ENCODE measurements at places on chromosomes 7 and 10.
A peak's percentile ranks its signal among the peaks of the same experiment; 100 is the strongest.

DNA sequence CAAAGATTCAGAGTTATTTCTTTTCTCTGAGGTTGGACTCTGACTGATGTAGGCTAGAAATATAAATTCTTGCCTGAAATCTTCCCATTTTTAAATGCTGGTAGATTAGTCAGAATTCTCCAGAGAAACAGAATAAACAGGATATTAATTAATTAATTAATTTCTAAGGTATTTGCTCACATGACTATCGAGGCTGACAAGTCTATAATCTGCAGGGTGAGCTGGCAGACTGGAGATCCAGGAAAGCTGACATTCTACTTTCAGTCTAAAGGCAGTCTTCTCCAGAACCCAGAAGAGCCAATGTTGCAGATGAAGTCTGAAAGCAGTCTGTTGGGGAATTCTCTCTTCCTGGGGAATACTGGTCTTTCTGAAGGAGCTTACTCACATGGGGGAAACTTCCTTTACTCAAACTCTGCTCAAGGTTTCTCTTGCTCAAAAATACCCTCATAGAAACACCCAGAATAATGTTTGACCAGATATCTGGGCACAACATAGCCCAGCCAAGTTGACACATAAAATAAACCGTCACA, 189.7 kb downstream of the KIF20B start:
- DNase-seq = no peak

GRCh38 chr7:25456467-25457171, 228.3 kb upstream of the NPVF start:
- peak; percentile 76 for DNase-seq

DNA sequence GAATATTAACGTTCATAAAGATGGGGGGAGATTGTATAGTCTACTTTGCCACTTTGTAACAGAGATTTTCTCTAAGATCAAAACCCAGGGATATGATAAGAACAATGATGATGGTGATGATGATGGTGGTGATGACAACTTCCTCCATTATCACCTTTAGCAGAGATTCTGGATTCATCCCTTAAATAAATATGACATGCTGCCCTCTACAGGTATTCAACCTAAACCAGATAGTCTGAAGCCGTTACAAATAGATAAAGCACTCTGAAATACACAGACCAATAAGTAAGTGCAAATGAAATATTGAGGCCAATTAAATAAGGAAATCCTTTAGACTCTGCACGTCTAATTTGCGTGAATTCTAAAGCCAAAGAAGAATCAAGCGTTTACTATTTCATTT, 211.5 kb downstream of the CREB5 start:
- DNase-seq = no peak

- peak; percentile 63 for DNase-seq
Measured at GRCh38 chr10:23314835-23315239, 29.8 kb downstream of the C10orf67 start.

GRCh38 chr10:101182936-101183335, 46.3 kb downstream of the LBX1 start:
- DNase-seq = no peak

DNA sequence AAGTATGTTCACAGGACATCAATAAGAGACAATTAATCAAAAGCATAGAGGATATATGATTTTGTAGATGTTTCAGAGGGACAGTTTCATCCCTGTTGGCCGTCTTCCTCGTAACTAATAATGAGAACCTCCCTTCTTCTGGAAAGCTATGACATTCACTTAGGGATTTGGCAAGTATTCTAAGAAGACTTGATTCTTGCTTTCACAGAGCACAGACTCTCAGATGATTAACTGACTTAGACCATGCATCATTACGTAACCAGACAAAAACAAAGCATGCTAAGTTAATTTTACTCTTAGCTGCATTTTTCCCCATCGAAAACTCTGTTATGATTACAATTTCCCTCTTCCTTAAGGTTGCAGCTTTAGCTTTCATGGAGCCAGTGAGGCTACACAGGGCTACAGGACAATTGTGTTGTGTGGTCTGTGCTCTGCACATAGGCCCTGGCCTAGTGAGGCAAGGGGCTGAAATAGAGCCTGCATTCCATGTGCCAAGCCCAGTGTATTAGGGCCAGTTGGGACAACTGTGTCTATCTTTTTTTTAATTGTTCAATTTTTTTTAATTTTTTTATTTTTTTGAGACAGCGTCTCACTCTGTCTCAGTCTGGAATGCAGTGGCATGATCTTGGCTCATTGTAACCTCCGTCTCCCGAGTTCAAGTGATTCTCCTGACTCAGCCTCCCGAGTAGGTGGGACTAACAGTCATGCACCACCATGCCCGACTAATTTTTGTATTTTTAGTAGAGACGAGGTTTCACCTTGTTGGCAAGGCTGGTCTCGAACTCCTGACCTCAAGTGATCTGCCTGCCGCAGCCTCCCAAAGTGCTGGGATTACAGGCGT, 105.3 kb downstream of the PLXDC2 start:
- DNase-seq = no peak

DNA sequence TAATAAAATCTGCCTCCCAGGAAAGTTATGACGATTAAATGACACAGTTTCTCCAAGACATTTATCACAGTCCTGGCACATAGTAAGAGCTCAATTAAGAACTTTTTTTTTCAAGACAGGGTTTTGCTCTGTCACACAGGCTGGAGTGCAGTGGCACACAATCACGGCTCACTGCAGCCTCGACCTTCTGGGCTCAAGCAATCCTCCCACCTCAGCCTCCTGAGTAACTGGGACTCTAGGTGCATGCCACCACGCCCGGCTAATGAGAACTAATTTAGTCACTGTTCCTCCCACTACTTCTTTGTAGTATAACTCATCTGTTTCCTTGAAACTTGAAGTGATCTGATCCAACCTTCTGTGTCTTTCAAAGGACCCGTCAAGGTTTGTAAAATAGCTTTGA, 42.2 kb upstream of the MXI1 start:
- no peak for DNase-seq

DNA sequence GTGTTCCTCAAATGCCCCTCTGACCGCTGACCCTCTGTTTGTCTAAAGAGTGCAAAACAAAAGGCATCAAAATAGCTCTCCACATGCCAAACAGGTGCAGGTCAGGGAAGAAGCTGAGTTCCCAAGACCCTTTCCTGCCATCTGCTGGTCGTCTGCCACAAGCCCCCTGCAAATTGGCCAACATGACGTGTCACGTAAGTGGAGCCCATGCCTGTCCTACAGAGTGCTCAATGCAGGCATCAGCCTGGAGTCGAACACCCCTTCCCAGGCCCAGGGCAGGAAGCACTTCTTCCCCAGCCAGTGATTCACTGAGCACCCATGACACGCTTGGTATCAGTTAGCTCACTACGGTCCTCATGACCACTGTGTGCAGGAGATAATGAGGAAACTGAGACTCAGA, 14.1 kb downstream of the TMEM72 start:
- DNase-seq = no peak

- DNase-seq = no peak
Measured at GRCh38 chr7:42359946-42360345, 122.9 kb upstream of the GLI3 start.

DNA sequence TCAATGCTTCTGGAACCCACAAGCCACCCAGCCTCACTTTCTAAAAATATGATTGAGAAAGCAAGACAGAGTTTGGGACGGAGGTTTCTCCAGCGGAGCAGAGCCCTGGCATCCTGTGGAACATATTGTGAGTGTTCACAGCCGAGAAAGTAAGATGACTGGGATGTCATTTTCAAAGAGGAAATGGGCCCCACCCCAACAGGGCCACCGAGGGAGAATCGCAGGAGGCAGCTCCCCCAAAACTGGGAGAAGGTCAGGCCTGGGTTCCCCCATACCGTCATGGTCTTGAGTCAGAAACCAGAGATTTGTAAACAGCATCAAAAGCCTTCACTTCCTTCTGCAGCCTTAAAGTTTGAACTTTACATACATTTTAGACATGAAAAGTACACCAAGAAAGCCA, 560.0 kb downstream of the PTPRN2 start:
- DNase-seq = no peak

DNA sequence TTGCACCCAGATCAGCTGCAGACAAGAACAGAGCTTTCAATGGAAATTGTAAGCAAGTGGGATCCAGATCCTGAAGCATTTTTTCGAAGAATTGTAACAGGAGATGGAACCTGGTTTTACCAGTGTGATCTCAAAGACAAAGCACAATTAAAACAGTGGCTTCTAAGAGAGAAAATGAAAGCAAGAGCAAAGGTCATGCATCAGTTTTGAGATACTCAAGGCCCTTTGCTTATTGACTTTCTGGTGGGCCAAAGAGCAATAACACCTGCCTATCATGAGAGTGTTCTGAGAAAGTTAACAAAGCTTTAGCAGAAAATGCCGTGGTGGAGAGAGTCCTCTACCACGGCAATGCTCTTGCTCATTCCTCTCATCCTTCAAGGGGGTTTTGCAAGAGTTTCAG, 194.8 kb downstream of the TMEM178B start:
- DNase-seq = no peak

- no peak for DNase-seq
Measured at GRCh38 chr7:42080841-42081586, 156.0 kb downstream of the GLI3 start.

DNA sequence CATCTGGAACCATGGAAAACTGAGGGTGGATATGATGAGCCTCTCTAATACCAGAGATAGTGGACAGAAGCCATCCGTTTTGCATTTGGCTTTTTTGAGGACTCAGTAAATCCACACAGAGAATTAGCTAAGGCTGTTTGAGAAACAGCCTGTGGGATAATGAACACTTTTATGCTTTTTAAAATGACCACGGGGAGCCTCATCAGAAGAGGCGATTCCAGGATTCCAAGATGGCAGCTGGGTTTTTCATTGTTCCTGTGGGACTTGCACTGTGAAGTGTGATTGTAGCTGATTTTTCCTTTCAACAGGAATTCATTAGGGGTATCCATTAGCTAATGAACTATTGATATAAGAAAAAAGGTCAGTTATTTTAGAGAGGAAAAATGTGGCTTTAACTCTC, 353.2 kb downstream of the AUTS2 start:
- no peak for DNase-seq

- no peak for DNase-seq
Measured at GRCh38 chr10:96701265-96701664, 19.0 kb downstream of the PIK3AP1 start.

- DNase-seq = no peak
Measured at GRCh38 chr7:88669913-88670312, 89.6 kb upstream of the ZNF804B start.

- DNase-seq = no peak
Measured at GRCh38 chr10:34547291-34547690, 267.8 kb downstream of the PARD3 start.

GRCh38 chr10:86439544-86439943, 72.9 kb upstream of the GRID1 start:
- peak; percentile 72 for DNase-seq

DNA sequence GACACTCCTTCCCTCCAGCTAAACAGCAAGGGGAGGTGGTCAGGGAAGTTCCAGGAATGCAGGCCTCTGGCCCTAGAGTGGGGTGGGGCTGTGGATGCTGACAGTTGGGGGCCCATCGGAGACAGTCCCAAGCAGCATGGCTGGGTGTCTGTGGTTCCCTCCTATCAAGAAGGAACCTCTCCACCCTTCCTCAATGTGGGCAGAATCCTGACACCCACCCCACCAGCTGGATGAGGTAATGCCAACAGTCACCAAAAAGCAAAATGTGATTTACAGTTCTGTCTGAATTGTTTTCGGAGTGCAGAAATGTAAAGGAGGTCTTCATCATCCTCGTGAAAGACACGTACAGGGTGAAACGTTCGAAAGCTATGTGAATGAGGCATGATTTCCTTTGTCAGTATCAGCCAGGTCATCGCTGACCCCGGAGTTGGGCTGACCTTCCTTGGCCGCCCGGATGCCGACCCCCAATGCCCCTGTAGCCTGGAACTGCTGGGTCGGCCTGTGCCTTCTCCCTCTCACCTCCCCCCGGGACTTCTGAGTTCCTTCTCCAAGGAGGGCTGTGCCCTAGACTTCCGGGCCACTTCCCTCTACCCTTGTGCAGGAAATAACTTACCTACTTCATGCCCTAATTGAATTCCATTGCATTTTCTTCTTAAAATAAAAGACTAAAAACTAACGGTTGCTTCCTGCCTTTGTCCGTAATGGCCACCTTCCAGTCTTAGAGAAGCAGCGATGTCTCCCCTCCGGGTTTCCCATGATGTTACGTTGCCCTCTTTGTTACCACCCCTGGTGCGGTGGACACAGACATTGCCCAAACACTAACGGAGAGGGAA, 24.5 kb downstream of the FOXK1 start:
- DNase-seq = no peak

- DNase-seq = peak; percentile 37
Measured at GRCh38 chr7:27210441-27211083, 10.7 kb upstream of the HOXA13 start.

- DNase-seq = no peak
Measured at GRCh38 chr10:31668326-31668725, 260.3 kb downstream of the ARHGAP12 start.

- DNase-seq = no peak
Measured at GRCh38 chr7:54877683-54878082, 118.7 kb upstream of the SEC61G start.

- DNase-seq = peak; percentile 44
Measured at GRCh38 chr7:116271963-116272886, 61.9 kb downstream of the TES start.

GRCh38 chr7:148523550-148523949, 67.0 kb upstream of the C7orf33 start:
- no peak for DNase-seq

- DNase-seq = no peak
Measured at GRCh38 chr7:50697748-50698147, 84.9 kb downstream of the GRB10 start.

- DNase-seq = no peak
Measured at GRCh38 chr7:129698516-129699418, 87.2 kb downstream of the NRF1 start.

DNA sequence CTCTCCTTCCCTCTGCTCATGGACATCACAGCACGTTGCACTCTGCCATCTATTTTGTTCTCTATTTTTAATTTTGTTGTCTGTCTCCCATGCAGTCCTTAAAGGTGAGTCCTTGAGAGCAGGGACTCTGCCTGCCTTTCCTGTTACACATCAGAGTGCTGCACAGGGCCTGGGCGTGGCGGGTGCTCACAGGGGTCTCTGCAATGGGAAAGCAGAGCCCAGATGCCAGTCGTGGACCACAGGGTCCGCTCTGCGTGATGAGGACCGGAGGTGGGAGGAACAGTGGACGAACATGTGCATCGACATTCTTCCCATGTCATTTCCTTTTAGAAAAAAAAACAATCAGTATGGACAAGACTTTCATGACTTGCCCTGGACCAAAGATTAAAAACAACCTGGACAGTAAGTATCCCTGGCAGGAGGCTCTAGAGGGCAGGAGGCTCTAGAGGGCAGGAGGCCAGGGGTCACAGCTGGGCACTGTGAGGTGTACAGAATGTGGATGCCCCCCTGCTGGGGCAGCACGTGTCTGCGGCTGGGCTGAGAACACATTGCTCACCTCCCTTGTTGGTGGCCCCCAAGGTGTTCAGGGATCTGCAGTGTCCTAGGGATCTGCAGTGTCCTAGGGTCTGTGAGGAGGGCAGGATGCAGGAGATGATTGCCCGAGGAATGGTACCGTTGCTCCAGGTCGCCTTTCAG, 29.6 kb upstream of the ZNF488 start:
- DNase-seq = no peak

- no peak for DNase-seq
Measured at GRCh38 chr10:62037890-62038608, 136.6 kb downstream of the ARID5B start.

GRCh38 chr7:94368371-94368791, 26.3 kb upstream of the COL1A2 start:
- no peak for DNase-seq
